HepG2 (cell line): ENCODE measurements at places on chromosomes 12 and 14. TPM values are rescaled to one million over a fixed set of nuclear protein-coding genes. Genes with fewer than 3 reads are reported as not detected.

Gene NANOG
- total RNA-seq, result 0.24 TPM in 1 of 2 replicates, not detected in the other

Gene KTN1
- total RNA-seq, result 138 and 169 TPM in 2 replicates

Gene RAB5B
- total RNA-seq, result 26.0 and 33.1 TPM in 2 replicates

Gene OAS2
- 0.24 and 0.44 TPM in 2 replicates for total RNA-seq

Gene NEUROD4
- total RNA-seq, result not detected in 2 replicates

DNA sequence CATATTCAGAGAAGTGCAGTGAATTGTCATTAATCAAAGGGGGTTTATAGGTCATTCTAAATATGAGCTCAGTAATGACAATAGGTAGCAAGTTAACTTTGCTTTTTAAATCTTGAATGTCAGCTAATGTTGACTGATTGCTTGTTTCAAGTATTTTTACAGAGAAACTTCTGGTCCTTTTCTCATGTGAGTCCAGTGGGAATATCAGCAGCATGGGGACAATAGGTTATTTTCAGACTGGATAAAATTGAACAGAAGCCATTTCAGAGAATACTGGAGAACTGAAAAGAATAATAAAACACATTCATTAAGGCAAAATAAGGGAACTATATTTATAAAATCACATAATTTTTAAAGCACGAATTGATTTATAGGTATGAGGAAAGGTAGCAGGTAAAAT is 78.7 kb downstream of the FUT8 start:
- DNase-seq, result no peak
- no peak overlapping the region for H3K27ac ChIP-seq
- H3K4me1 ChIP-seq, result no peaks in the 10 kb centered on the region

GRCh38 chr12:115870021-115870420 is 407.5 kb downstream of the MED13L start:
- peaks cover 25% of the 10 kb centered on the region for H3K4me1 ChIP-seq
- no peaks in the 10 kb centered on the region for H3K27me3 ChIP-seq
- no peak overlapping the region for H3K4me3 ChIP-seq
- DNase-seq, result no peak
- H3K36me3 ChIP-seq, result no peaks in the 10 kb centered on the region

DNA sequence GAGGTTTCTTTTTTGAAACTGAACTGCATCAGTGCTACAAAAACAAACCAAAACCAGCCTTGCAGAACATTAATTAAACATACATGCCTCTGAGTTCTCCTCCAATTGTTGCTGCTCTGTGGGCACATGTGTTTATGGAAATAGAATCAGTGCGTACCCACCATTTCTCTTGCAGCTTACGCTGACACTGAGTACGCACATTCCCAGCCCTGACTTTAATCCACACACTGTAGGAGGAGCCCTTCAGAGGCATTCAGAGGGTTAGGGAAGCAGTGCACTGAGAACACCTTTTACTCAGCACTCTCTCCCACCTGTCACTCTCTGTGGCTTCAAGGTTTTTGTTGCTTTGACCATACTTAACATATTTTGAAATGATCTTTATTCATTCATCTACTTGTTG is 250.5 kb upstream of the PWP1 start:
- no peaks in the 10 kb centered on the region for H3K36me3 ChIP-seq
- no peak overlapping the region for H3K27ac ChIP-seq
- no peak overlapping the region for H3K4me3 ChIP-seq
- H3K27me3 ChIP-seq, result no peaks in the 10 kb centered on the region

- H3K4me3 ChIP-seq, result no peak overlapping the region
- DNase-seq, result peak; percentile 60
- H3K27me3 ChIP-seq, result peaks cover 28% of the 10 kb centered on the region; the same call in 2 of the 3 replicates
- H3K27ac ChIP-seq, result no peak overlapping the region
- no peaks in the 10 kb centered on the region for H3K36me3 ChIP-seq
- no peaks in the 10 kb centered on the region for H3K4me1 ChIP-seq
Observed at GRCh38 chr12:131454418-131455217, 256.3 kb upstream of the SFSWAP start.

GRCh38 chr14:35297706-35298105 is 5.5 kb downstream of the PSMA6 start:
- H3K4me1 ChIP-seq, result peaks cover 56% of the 10 kb centered on the region
- H3K27me3 ChIP-seq, result no peaks in the 10 kb centered on the region; the same call in 1 of the 3 replicates
- no peak overlapping the region for H3K4me3 ChIP-seq
- peaks cover 21% of the 10 kb centered on the region for H3K36me3 ChIP-seq
- no peak overlapping the region for H3K27ac ChIP-seq

- no peaks in the 10 kb centered on the region for H3K27me3 ChIP-seq
- no peak overlapping the region for H3K27ac ChIP-seq
- H3K4me3 ChIP-seq, result no peak overlapping the region
- DNase-seq, result no peak
- no peaks in the 10 kb centered on the region for H3K36me3 ChIP-seq
- H3K4me1 ChIP-seq, result peaks cover 13% of the 10 kb centered on the region
Observed at GRCh38 chr12:31274520-31275300, 51.2 kb downstream of the SINHCAF start.

- peak overlapping the region; percentile 71 for H3K4me3 ChIP-seq
- DNase-seq, result no peak
- H3K36me3 ChIP-seq, result no peaks in the 10 kb centered on the region
- H3K4me1 ChIP-seq, result peaks cover 55% of the 10 kb centered on the region
- peaks cover 8% of the 10 kb centered on the region; the same call in 2 of the 3 replicates for H3K27me3 ChIP-seq
Observed at GRCh38 chr12:47773858-47774580, 981 bp downstream of the SLC48A1 start.

DNA sequence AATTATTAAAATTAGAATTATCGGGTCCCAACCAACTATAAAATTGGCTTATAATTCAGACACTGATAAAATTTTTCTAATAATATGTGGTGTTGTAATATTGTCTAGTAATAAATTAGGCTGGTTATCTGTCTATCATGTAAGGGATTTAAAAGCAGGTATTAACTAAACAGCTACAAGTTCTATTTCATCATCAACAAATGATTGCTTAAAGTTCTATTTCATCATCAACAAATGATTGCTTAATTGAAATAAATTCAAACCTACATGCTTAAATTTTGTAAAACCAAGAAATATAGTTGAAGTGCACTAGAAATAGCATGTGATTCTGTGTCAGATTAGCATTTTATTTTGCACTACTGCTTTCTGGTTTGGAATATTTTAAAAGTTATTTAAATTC is 34.1 kb downstream of the SLCO1A2 start:
- H3K27ac ChIP-seq, result no peak overlapping the region
- DNase-seq, result no peak
- H3K36me3 ChIP-seq, result no peaks in the 10 kb centered on the region
- no peaks in the 10 kb centered on the region for H3K27me3 ChIP-seq

GRCh38 chr14:57610631-57611030 is 117.0 kb upstream of the CCDC198 start:
- no peaks in the 10 kb centered on the region for H3K4me1 ChIP-seq
- H3K36me3 ChIP-seq, result no peaks in the 10 kb centered on the region

GRCh38 chr12:96360550-96360949 is 39.7 kb downstream of the CDK17 start:
- no peak for DNase-seq
- no peak overlapping the region for H3K4me3 ChIP-seq

DNA sequence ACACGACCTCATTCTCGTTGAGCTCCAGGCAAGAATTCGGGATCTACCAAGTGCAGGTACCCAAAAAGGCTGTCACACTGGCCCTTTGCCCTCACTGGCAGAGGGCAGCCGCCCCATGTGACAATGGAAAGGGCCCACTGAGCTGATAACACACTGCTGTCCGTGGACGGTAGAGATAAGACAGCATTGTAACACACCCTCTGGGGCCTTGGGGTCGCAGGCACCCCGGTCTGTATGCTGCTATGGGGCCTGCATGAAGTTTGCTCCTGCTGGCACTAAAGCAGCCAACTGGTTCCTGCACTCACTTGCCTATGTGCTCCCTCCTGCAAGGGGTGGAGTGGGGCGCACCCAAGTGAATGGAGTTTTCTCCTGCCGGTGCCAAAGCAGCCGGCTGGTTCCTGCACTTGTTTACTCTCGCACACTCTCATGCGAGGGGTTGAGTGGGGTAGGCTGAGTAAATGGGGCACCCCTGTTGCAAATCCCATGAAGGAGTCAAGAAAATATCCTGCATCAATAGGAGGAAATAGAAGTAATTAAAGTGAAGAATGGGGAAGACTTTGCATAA is 477.9 kb downstream of the ATP23 start:
- no peaks in the 10 kb centered on the region for H3K4me1 ChIP-seq
- H3K27me3 ChIP-seq, result no peaks in the 10 kb centered on the region
- H3K4me3 ChIP-seq, result no peak overlapping the region
- DNase-seq, result no peak
- H3K36me3 ChIP-seq, result no peaks in the 10 kb centered on the region

GRCh38 chr12:49367381-49368239 is at the start of gene SPATS2:
Gene SPATS2, plus strand, starts transcription at chr12:49367462. Its CDS starts 93,551 bp downstream, at chr12:49461013.
- no peaks in the 10 kb centered on the region; the same call in 1 of the 2 replicates for H3K36me3 ChIP-seq
- DNase-seq, result no peak
- H3K27ac ChIP-seq, result peak within 1 kb of the TSS; percentile 97
- peaks cover 63% of the 10 kb centered on the region for H3K4me1 ChIP-seq
- H3K27me3 ChIP-seq, result no peaks in the 10 kb centered on the region; the same call in 2 of the 3 replicates
- peak within 1 kb of the TSS; percentile 97 for H3K4me3 ChIP-seq
